Ascending aorta (tissue), 2 donors: ENCODE measurements at places on chromosomes 4 and X.

- no peak for DNase-seq
Observed at GRCh38 chr4:176660561-176660960, 132.2 kb downstream of the VEGFC start.

GRCh38 chr4:148565801-148566200 is 123.6 kb upstream of the NR3C2 start:
- DNase-seq, result no peak

DNA sequence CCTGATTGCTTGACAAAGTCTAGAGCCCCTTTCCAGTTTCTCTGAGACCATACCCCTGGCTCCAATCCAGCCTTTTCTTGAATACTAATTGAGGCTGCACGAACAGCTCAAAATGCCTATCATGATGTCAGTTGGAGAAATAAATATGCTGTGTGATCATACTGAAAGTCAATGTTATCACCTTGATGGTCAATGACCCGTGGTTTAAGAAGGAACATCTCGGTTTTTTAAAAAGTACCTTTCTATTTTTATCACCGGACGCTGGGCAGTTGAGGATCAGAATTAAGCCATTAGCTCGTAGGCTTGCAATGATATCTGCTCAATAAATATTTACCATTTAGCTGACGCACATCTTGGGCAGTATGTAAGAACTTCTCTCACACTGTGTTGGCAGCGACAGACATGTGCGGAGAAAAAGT is 852 bp upstream of the WDR44 start:
- no peak for DNase-seq

DNA sequence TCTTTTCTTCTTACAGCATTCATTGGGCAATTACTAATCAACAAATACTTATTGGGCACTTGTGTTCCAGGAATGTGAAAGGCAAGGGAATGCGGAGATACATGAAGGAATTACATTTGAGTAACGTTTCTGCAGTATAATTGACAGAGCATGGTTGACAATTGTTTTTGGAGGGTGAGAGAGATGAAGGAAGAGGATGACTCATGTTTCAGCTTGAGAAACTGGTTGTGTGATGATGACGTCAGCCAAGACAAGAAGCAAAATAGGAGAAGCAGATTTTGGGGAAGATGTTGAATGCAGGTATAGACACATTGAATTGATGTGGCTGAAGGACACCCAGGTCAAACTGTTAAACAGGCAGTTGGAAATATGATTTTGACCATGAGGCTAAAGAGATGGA is 8.0 kb upstream of the CPEB2 start:
- DNase-seq, result no peak

GRCh38 chrX:17820100-17820499 is 41.0 kb downstream of the RAI2 start:
- DNase-seq, result no peak

GRCh38 chr4:48082956-48083355 is 51.1 kb downstream of the TXK start:
- DNase-seq, result no peak

GRCh38 chr4:155392481-155393184 is 15.9 kb upstream of the MAP9 start:
- no peak for DNase-seq

- DNase-seq, result no peak
Observed at GRCh38 chr4:77413766-77414165, 191.9 kb upstream of the CXCL13 start.

- no peak for DNase-seq
Observed at GRCh38 chr4:77446601-77447000, 159.0 kb upstream of the CXCL13 start.

DNA sequence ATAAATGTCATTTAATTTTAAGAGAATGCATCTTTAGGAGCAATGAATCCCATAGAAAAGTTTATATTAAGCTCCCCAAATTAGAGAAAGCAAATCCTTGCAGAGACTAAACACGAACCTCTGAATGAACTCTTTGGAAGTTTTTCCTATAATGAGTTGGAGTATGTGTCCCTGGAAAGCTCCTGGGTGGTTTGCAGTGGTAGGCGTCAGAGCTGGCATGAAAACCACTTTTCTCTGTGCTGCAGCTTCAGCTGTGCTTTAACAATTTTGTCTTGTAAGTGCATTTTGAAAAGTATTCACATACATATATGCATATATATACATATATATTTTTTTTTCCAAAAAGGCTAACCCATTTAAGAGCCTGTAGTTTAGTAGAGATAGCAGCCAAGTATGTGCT is 148.7 kb upstream of the TBC1D9 start:
- DNase-seq, result no peak

- no peak for DNase-seq
Observed at GRCh38 chr4:77203380-77204197, 46.6 kb downstream of the CCNG2 start.

DNA sequence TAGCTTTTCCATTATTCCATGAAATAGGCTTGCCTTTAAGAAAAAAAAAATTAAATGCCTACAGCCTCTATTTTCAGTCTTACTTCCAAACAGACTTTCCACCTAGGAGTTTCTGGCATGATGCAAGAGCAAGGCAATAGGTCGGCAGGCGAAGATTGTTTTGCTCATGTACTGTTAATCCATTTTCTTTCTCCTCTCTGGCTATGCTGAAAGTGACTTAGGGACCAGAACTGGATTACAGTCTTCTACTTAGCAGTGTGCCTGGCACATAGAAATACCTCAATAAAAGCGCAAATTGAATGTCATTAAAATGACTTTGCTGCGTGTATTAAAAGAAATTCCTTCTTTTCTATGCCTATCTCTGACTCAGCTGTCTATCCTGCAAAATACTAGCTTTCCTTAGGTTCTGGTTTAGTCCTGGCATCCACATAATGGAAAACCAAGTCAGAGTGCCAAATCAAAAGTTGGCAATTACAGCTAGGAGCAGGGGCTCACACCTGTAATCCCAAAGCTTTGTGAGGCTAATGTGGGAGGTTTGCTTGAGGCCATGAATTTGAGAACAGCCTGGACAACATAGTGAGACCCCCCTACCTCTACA is 51.9 kb downstream of the CC2D2A start:
- no peak for DNase-seq

- DNase-seq, result no peak
Observed at GRCh38 chr4:133130171-133130570, 18.9 kb upstream of the PCDH10 start.

DNA sequence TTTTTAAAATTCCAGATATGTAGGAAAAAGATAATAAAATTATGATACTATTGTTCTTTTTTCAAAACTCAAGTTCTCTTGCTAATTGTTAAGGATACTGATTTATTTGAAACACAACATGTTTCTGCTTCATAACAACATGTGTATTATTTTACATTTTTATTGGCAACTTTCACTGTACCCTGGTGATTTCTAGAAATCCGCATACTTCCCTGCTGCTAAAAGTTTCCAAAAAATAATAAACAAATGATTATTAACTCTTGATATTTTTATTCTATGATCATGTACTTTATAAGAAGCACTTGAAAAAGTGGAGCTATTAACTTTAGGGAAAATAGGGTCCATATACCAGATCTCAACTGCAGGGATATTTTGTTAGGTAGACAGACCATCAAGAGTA is 71.2 kb upstream of the HCCS start:
- DNase-seq, result no peak

- DNase-seq, result no peak
Observed at GRCh38 chr4:88879991-88880390, 177.0 kb downstream of the FAM13A start.

DNA sequence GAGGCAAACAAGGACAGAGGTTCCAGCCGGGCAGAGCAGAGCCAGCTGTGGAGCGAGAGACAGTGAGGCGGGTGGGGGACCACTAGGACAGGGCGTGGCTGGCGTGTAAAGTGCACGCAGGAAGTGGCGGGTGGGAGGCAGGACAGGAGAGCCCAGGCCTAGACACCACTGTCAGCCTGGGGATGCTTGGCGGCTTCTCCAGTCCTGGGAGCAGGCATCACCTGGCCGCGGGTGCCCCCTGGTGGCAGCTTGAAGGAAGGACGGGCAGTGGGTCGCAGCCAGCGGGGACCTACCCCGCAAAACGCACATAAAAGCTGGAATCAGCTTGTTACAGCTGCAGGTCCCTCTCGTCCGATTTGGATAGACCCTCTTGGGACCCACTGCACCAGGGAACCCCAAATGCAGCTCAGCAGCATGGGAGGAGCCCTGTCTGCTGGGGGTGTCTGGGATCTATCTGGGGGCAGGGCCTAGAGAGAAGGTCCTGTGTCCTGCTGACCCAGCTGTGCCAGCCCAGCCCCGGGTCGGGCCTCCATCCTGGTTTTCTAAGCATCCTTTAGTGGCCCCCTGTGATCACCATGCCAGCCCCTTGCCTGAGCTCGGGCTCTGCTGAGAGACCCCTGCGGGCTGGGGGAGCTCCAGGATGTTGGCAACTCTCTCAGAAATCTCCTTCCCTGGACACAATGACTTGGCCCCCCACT is 57.7 kb downstream of the WFS1 start:
- DNase-seq, result peak; percentile 87

- no peak for DNase-seq
Observed at GRCh38 chr4:55396308-55397125, 760 bp downstream of the TMEM165 start.

DNA sequence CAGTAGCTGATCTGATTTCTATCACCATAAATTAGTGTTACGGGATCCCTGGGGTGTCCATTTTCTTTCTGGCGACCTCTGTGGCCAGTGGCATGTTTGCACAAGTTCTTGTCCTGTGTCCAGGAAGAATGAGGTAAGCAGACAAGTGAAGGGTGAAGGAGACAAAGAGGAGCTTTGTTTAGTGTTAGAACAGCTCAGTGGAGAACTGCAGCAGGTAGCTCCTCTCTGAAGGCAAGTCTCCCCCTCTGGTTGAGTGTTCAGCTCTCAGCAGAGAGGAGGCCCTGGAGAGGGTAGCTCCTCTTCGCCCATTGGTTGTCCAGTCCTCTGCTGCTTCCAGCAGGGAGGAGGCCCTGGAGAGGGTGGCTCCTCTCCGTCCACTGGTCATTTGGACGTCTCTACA is 47.2 kb downstream of the DMP1 start:
- DNase-seq, result no peak

DNA sequence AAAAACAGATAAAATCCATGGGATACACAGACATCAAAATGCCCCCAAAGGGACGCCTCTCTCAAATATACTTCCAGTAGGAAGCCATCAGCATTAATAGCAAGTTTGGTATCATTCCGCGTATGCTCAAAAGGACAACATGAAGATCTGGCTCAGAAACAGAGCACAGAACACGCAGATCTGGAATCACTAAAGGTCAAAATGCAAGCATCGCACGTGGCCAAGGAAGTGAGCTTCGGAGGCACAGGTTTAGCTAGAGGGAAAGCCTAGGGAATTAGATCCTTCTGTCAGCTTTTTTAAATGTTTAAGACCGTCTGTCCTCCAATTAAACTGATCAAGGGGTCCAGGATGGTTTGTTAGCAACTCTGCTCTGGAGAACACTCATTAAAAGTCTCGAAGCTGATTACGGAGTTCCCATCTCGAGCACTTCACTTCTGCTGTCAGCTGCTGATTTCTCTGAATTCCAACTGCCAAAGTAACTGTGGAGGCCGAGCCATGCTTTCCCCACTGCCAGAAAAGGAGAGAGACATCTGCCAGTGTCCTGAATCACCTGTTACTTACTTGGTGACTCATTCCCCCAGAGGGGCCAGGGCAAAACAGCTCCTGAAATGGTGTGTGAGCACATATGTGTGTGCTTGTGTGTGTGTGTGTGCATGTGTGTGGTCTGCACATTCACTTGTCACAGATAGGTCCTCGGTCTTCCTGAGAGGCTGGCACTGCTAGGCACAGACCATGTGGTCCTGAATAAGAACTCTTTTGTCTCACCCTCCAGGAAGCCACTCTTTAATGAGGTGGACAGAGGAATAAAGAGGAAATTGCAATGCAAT is 177.7 kb upstream of the PPARGC1A start:
- no peak for DNase-seq

DNA sequence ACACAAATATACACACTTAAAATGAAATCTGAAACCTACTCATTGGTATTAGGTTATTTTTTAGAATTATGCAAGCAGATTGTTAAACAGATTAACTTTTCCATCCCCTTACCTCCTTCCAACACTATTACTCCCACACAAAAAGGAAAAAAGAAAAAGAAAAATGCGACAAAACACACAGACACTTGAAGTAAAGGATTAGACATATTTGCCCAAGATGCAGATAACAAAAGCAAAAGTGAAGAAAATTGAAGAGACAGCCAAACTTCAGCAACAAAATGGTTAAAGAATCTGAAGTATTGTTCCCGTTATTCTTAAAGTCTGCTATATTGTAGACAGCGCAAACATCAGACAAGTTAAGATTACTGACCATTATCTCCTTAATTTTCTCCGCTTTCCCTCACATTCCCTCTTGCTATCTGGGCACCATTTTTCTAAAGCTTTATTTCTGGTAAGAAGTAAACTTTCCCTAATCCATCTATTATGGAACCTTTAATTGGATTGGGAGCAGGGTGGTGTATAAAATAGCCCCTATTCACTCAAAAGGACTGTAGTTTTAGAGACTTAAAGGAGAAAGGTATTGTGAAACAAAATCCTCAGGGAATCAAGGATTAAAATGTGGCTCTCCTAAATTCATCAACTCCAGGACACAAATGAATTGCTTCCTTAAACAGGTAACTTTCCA is 34.7 kb upstream of the MAB21L2 start:
- DNase-seq, result no peak

DNA sequence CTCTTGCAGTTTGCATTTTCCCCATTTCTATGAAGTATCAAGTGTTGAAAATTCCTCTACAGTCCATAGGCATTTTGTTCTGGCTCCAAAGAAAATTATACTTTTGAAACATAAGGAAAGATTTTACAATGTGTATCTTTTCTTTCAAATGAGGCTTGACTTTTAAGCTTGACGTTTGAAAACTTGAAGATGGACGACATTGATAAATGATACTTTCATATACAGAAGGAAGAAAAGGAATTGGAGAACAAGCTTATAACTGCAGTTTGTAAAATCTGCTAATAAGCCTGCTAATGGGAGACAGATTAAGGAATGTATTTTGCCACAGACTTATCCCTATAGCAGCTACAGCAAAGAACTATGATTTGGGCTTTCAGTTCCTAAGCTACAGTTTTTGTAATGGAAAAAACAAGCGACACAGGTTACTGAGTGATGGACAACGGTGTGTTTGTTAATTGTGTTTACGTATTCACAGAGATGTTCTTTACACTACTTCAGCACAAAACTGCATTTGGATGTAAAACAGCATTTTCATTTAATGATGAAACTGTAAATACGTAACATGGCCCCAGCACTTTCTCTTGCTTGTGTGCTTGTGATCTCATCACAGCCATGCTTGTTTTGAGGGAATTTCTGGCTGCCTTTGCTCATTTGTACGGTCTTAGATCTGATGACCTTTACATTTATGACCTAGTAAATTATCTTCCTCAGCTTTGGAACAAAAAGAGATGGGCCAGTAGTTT is 83.2 kb upstream of the FAT1 start:
- DNase-seq, result no peak

GRCh38 chr4:105990933-105991332 is 95.7 kb downstream of the NPNT start:
- DNase-seq, result peak; percentile 86

GRCh38 chr4:921830-922331 is 10.2 kb downstream of the GAK start:
- DNase-seq, result no peak

GRCh38 chrX:10507876-10508275 is 112.5 kb downstream of the MID1 start:
- DNase-seq, result no peak
